ENCODE measurements at places on chromosomes 11 and 22.

GRCh38 chr11:94469416-94469815, 24.2 kb downstream of the MRE11 start:
- no peak for DNase-seq

DNA sequence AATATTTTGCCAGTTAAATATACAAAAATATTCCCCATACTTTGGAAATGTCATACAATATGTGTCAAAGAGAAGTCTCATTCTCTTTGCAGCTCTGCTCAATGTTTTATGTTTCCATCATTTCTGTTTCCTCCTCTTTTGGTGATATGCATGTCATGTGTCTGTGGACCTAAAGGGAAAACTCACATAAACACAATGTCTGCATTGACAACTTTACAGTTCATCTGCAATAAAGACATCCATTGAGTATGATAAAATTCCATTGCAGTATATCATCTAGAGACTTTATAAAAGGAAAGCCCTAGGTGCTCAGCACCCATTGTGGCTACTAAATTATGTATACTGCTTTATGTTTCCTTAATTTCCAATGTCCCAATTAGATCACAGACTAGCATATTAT, 461.3 kb upstream of the FAT3 start:
- no peak for DNase-seq

GRCh38 chr22:36616682-36617081, 86.9 kb downstream of the CACNG2 start:
- DNase-seq = no peak

DNA sequence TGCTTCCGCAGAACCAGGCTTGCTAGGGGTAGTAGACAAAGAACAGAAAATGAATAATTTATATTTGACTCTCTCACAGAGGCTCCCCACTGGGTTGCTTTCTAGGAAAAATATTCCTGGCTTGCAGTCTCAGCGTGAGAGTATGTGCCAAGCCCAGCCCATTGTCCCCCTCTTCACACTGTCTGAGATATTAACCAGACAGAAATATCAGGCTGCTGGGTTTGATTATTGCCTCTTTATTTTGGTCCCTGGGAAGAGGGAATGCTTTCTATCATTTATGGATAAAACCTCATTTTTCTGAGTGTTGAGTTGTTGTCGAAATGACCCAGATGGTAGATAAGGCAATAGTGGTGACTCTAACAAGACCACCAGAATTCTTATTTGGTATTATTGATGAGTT, 367.9 kb downstream of the METTL15 start:
- DNase-seq = no peak

GRCh38 chr11:68727783-68728182, 23.5 kb downstream of the TESMIN start:
- no peak for DNase-seq

DNA sequence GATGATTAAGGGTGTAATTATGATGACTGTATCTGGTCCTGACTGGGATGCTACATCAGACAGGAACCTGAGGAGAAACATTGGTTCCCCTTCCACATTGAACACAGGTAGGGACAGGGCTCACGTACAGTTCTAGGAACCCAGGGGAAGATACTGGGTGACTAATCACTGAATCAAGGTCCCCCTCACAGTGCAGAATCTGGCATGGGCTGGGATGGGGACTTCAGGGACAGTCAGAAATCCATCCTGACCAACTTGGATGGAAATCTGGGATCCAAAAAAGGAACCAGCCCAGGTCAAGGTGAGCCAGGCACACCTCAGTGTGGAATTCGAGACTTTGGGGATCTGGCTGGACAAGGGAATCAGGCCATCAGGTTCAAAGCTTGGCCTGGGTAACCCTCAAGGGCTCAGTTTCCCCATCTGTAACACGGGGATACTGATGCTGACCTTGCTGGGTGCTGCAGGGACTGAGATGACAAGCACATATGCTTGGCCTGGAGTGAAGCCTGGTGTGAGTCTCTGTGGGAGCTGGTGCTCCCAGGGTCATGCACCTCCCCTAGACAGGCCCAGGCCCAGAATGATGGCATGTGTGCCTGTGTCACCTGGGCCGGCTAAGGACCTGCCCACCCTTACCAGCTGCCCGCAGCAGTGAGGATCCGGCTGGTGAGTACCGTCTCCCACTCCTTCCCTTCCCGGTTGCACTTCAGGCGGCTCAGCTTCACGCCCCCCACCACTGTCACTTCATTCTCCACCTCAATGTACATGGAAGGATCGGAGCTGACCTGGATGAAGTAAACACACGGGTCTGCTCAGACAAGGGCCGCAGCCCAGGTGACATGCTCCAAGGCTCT, 67.4 kb upstream of the CLTCL1 start:
- no peak for DNase-seq

DNA sequence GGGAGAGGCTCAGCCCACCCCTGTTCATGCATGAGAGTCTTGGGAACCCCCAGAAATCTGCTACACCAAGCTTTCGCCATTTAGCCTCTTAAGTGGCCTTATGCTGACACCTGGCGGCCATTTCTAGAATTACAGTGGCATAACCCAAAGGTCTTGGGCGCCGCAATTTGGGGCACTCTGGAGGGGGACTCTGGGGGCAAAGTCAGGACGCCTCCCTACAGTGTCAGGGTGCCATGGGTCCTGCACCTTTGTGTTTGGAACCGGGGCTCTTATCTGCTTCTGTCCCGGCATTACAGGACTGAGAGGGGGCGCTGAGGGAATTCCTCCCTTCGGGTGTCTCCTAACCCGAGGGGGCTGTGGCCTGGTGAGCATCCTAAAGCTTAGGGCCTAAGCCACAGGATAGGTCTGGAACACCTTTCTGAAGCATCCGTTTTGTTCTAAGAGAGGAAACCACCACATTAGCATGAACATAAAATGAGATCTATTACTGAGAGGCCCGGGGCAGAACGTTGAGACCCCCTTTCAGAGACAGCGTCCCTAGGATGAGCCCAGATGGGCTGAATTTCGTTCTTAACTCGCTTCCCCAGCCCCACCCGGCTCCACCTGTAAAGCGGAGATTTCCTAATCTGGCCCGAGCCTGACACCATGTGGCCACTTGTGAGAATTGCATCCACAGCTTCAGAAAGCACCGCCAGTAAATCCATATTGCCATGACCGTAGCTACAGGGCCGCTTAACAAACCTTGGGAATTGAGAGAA, 9.3 kb downstream of the INS start:
- DNase-seq = no peak

DNA sequence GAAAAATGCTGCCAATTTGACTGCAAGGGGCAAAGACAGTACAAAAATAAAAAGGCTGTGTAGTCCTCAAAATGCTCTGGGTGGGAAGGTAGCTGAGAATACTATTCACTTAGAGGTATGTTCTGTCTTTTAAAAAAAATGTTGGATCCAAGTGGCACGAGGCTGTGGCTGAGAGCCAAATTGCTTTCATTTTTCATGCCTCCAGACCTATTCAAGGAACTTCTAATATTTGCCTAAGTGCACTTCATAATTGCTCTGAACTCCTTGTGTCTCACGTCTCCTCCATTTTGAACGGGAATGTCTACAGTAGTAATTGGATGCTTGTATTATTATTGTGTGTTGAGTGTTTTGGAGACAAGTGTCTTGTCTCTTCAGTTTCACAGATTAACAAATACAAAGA, 19.1 kb upstream of the SLC22A25 start:
- no peak for DNase-seq

DNA sequence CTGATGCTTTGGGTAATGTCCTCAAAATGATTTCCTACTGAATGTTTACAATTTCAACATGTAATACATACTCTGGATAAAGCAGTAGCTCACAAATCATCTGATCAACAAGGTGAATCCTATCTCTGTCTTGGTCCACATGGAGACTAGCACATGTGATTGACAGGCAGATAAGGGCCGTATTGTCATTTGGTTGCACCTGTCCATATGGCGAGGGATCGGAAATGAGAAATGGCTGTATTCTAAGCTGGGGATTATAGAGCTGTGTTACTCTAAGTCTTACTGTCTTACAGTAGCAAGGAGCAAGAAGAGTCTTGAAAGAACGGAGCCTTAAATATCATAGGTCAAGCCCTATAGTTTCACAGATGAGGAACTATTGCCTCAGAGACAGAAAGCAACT, 55.7 kb downstream of the APIP start:
- DNase-seq = no peak

GRCh38 chr11:45815747-45816146, 10.8 kb downstream of the SLC35C1 start:
- no peak for DNase-seq

- no peak for DNase-seq
Measured at GRCh38 chr11:124113890-124114289, 1.4 kb upstream of the VWA5A start.

DNA sequence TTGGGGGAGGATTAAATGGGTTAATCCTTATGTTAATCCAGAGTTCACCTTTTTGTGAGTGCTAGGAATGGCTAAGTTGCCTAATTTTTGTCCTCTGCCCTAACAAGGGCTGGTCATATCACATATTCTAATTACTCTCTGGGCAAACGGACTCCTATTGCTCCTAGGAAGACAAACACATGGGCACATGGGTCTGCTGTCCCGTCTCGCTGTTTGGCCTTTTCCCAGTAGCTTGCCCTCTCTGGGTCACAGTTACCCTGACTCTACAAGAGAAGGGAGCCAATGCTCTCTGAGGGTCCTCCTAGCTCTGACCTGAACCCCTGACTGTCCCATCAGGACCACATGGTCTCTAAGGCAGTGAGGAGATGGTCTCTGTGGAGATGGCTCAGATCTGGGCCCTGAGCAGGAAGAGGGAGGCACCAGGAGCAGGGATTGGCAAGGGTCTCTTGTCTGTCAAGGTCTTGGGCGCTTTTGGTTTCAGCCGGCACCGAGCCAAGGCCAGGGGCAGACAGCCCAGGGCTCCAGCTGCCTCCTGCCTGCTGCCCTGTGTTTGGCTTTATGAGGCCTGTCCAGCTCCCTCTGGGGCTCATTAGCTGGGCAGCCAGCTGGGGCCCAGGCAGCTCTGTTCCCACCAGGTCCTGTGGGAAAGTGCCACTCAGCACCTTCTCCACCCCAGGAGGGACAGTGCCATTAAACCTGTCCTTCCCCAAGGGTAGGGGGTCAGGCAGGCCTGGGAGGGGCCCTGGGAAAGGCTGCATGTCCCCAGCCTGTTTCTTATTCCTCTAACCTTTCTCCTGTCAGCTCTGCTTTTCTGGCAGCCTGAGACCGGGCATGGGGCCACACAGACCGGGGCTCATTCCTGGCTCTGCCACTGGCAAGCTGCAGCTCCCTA, 559.9 kb downstream of the MN1 start:
- no peak for DNase-seq
